ENCODE measurements at places on chromosomes 7 and 10. TPM values are rescaled to one million over a fixed set of nuclear protein-coding genes. Genes with fewer than 3 reads are reported as not detected.
A peak's percentile ranks its signal among the peaks of the same experiment; 100 is the strongest.

GRCh38 chr7:121797657-121798452 lies 75.1 kb upstream of the PTPRZ1 start:
- DNase-seq, result no peak

The HOGA1 gene
- total RNA-seq, result not detected

GRCh38 chr10:14798636-14799035 lies 23.9 kb upstream of the FAM107B start:
- no peak for DNase-seq

The COL17A1 gene
- not detected for total RNA-seq

- DNase-seq, result no peak
Observed at GRCh38 chr10:133279326-133280226, 2.9 kb upstream of the ADAM8 start.

The FZD8 gene
- total RNA-seq, result 0.35 TPM

GRCh38 chr7:114567416-114567815 lies 152.8 kb downstream of the FOXP2 start:
- DNase-seq, result no peak

DNA sequence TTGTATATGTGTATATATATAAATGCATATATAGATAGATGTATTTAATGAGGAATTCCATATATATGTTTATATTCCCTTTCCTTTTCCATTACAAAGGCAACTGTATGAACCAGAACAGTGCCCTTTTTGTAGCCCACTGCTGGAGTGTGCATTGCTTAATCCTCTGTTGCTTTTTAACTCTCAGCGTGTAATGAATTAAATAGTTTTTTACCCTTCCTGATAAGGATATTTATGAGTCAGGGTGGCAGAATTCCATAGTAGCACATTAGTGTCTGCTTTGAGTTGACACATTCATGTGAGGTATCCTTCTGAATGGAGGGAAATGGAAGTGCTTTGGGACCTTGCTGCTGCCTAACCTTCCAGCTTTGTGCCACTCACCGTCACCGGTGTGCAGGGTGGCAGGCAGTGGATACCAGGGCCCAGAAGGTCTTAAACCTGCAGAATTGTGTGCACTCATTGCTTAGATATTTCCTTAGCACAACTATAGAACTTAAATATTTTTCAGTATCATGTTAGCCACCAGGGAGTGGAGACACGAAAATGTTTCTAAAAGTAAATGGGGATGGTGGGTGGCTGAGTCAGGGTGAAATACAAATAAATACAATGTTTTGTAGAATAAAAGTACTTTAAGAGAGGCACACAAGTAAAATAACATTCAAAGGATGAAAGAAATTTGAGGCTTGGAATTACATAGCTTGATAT lies 117.9 kb downstream of the SND1 start:
- no peak for DNase-seq

The CCL26 gene
- 1.2 TPM for total RNA-seq

DNA sequence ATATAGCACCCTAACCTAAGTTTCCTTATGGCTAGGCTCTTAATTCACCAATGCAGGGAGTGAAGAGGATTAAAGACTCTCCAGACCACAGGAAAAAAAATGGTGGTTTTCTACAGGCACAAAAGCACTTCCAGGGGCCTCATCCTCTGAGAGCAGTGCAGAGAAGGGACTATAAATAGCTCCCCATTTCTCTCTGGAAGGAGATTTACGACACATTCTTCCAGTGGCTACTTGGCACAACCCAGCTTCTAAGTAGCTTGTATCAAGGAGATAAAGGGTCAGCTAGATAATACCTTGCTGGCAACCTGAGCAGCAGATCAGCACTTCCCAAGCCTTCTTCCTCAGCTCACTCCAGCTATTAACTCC lies 73.5 kb downstream of the CRPPA start:
- DNase-seq, result no peak

GRCh38 chr7:18555968-18556367 lies 60.4 kb downstream of the HDAC9 start:
- DNase-seq, result no peak

DNA sequence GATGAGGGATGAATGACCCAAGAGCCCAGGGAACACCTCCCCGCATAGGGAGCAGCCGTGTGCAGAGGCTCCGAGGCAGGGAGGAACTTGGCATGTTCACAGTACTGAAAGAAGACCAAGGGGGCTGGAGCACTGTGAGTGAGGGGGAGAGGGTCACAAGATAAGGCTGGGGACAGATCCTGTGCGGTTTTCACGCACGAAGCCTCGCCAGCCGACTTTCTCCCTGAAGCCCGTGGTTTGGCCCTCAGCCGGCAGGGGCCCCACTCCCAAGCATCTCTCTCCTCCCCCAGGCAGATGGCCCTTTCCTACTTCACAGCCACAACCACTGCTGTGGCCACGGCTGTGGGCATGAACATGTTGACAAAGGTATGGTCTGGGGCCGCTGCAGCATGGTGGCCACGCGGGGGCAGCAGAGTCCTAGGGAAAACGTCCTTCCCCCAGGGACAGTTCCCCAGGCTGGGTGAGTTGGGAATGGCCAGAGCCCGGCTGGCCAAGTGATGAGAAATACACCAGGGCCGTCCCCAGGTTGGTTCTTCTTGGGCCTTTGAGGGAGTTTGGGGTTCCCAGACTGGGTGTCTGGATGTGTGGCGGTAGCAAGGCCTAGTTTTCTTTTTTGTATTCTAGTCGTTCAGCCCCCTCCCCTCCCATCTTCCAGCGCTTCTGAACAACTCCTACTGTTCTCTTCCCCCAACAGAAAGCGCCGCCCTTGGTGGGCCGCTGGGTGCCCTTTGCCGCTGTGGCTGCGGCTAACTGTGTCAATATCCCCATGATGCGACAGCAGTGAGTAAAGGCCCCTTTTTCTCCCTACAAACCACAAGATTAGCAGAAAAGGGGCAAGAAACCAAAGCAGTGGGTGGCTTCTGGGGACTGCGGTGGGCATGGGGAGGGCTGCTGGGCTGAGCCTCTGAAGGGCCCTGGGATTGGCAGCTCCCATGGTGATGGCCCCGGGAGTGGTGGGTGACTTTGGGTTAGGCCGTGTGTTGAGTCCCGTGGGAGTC lies 14.4 kb upstream of the WBP1L start:
- DNase-seq, result peak; percentile 61

DNA sequence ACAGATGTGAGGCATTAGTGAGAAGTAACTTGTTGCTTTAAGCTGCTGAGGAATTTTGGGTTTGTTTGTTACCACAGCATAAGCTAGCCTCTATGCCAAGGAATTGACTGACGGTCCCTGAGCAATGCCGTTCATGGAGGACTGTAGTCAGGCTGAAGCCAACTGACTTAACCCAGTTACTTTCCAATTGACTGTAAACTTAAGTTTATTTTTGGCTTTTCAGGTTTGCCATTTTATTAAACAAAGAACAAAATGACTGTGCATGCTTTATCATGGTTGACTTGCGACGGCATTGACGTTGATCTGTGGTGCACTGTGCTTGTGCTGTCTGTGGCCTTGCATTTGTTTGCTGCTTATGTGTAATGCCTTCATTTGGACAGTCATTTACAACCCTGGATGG lies 53.5 kb downstream of the DNAJB9 start:
- DNase-seq, result no peak

DNA sequence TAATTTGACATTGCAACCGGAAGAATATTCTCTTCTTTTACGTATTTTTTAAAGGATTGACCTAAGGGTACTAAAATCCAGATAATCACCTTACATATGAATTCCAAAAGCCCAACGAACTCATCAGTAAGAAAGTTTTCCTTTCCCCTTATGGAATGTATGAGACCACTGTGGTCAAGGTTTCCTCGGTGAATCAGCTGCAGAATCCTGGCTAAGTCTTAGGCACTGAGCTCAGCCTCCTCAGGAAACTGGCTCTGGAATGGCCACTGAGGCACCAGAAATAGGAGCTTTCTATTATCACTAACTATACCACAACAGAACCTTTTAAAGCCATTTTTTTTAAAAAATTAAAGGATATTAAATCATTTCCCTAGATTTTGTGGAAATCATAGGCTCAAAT lies 21.0 kb downstream of the SVIL start:
- no peak for DNase-seq

DNA sequence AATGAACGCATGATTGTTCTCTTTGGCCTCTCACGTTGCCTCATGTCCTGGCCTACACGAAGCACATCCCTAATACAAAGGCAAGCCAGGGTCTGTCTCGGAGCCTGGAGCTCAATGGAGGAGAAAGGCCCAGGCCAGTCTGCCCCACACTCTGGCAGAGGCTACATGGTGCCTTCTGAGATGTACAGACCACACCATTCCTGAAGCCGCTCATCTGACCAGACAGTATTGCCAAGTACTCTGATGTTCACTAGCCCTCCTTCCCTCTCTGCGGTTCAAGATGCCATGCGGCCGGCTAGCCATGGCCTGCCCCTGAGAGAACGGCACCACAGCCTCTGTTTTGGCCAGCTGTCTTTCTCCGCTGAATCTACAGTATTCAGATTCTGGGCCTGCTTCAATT lies 5.9 kb downstream of the BNIP3 start:
- no peak for DNase-seq

The CCNJ gene
- 5.6 TPM for total RNA-seq

DNA sequence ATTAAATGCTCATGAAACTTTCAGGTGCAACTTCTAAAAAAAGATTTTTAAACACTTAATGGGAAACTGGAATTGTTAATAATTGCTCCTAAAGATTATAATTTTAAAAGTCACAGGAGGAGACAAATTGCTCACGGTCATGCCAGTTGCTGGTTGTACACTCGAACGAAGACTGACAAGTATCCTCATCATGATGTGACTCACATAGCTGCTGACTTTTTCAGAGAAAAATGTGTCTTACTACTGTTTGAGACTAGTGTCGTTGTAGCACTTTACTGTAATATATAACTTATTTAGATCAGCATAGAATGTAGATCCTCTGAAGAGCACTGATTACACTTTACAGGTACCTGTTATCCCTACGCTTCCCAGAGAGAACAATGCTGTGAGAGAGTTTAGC lies 79.3 kb downstream of the ITGB8 start:
- no peak for DNase-seq

GRCh38 chr10:132133005-132133404 lies 53.7 kb upstream of the DPYSL4 start:
- no peak for DNase-seq

DNA sequence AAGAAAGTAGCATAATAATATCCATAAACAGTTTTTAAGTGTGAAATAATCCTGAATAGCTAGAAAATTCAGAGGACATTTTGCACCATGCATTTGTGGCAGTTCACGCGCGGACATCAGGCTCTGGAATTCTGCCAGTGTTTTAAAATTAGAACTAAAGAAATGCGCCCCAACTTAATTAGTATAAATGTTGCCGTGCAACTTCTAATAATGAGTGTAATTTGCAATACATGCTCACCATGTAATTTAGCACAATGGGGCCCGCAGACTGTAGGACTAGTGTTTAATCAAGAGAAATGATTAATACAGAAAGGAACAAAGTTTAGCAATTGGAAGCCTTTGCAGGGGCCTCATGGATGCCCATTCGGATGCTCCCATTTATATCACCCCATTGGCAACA lies 96.6 kb downstream of the PTPRE start:
- no peak for DNase-seq

DNA sequence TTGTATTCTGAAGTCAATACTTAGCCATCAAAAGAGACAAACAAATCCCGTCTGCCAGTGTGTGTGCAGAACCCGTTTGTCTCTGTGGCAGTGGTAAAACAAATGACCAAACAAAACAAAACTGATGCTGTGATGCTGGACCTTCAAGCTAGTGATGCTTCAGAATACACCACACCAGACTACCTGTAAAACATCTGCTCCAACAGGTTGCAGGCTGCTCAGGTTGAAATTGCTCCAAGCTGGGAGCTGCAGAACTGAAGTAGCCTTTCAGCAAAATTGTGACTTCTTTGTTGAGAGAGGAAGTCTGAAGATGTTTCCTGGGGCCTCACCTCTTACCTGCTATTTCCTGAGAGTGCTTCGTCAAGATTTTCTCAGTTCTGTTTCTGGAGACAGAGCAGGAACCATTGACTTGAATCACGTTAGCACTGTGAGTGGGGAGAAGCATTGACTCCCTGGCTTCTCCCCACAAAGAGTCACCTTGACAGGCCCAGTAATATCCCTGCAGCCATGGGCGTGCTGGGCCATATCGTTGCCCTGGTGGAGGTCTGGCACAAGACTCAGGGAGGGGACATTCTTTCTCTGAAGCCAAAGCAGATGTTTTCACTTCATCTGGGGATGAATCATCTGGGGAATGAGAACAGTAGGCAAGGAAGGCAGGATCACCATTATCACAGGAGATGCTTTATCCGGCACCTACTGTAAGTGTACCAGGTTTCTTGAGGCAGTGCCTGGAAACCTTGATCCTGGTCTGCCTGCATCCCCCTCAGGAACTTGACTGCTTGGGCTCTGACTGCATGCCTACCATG lies 80.2 kb downstream of the RBM20 start:
- no peak for DNase-seq

- DNase-seq, result no peak
Observed at GRCh38 chr10:20363684-20364083, 533.4 kb downstream of the NEBL start.

- DNase-seq, result peak; percentile 72
Observed at GRCh38 chr7:66557214-66558200, 71.2 kb upstream of the KCTD7 start.

DNA sequence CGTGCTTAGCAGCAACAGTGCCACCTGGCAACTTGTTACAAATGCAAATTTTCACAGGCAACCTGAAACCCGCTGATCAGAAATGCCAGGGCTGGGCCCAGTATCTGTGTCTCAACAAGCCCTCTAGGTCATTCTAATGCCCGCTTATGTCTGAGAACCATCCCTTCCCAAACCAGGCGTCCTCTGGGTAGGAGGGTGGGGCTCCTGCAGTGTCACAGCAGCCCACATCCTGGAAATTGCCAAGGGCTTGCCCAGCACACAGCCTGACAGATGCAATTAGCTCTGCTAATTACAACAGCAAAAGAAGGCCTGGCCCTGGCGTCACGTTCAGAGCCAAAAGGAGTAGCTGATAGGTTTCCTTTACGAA lies 15.9 kb downstream of the ITPRIP start:
- DNase-seq, result no peak

DNA sequence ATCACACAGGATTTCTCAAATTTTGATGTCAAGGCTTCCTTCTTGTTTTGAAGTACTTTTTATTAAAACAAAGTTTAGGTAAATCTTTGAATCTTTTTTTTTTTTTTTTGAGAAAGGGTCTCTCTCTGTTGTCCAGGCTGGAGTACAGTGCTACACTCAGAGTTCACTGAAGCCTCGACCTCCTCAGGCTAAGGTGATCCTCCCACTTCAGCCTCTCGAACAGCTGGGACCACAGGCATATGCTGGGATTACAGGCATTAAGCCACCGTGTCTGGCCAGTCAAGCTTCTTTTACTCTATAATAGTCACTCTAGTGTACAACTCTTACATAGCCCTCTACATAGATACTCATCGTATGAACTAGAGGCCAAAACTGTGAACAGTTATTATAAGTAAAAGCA lies 3.4 kb downstream of the RUFY2 start:
- DNase-seq, result no peak

The HPS1 gene
- total RNA-seq, result 62.1 TPM

The TAS2R5 gene
- 1.3 TPM for total RNA-seq
